ENCODE measurements at places on chromosomes 7 and 10.

DNA sequence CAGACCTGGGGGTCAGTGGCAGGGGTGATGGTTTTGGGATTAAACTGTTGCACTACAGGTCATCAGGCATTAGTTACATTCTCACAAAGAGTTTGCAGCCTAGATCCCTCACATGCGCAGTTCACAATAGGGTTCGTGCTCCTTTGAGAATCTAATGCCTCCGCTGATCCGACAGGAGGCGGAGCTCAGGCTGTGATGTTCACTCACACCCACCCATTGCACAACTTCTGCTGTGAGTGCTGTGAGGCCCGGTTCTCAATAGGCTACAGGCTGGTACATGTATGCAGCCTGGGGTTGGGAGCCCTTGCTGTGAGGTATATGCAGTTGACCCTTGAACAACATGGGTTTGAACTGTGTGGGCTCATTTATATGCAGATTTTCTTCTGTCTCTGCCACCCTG, 416.4 kb downstream of the GFRA1 start:
- no peak for DNase-seq

GRCh38 chr10:60677531-60678129, 100.6 kb upstream of the CDK1 start:
- DNase-seq, result no peak

- DNase-seq, result peak; percentile 99
These were observed 70.1 kb downstream of the AMZ1 start for GRCh38 chr7:2757904-2758672.

DNA sequence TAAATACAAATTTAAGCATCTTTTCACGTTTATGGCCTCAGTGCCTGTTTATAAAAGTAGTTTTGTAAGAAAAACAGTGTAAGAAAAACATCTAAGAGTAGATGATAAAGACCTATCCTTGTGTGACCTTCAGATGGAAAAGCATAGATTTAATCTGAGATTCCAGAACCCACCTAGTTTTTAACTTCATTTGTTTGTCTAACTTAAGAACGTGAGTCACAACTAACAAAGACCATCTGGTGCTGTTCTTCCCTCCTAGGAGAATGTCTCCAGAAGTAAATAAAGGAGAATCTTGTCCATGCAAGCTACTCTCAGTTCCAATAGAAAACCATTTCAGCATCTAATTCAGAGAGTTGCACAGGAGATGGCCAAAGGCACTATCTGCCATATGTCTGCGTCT, 265.4 kb upstream of the C7orf33 start:
- DNase-seq, result no peak

- no peak for DNase-seq
These were observed 5.9 kb downstream of the PPP1R17 start for GRCh38 chr7:31692871-31693270.

GRCh38 chr7:26620352-26620751, 244.0 kb downstream of the SKAP2 start:
- DNase-seq, result no peak

GRCh38 chr7:38704751-38705150, 73.6 kb upstream of the AMPH start:
- no peak for DNase-seq

- no peak for DNase-seq
These were observed 93.7 kb downstream of the ADAM22 start for GRCh38 chr7:88027724-88028123.

DNA sequence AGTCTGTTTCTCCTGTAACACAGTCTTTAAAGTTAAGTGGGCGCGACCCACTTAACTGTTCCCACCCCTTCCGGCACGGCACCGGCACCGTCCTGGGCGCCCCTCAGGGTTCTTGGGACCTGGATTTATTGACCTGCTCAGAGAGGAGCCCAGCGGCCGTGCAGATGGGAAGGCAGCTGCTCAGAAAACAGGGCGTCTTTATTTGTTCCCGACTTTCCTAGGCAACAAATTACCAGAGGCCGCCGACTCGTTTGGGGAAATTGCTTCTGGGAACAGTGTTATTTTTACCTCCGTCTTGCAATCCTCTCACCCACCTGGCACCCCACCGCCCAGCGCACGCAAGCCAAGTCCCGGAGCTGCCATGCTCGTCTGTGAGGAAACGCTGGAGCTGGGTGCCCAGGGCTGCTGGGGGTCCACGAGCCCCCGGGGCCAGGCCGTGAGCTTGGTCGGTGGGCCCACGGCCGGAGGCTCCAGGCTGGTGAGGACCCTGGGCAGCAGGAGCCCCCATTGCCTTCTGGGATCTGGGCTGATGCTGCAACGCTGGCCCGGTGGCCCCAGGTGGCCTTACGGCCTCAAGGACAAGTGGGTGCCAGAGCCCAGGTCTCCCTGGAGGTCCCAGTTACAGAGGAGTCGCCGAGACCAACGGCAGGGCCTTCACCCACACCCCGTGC, 14.9 kb upstream of the ADGRA1 start:
- no peak for DNase-seq

GRCh38 chr7:66454600-66455225, 174.0 kb upstream of the KCTD7 start:
- DNase-seq, result no peak

- DNase-seq, result no peak
These were observed 83.6 kb downstream of the CFAP58 start for GRCh38 chr10:104437226-104437625.

DNA sequence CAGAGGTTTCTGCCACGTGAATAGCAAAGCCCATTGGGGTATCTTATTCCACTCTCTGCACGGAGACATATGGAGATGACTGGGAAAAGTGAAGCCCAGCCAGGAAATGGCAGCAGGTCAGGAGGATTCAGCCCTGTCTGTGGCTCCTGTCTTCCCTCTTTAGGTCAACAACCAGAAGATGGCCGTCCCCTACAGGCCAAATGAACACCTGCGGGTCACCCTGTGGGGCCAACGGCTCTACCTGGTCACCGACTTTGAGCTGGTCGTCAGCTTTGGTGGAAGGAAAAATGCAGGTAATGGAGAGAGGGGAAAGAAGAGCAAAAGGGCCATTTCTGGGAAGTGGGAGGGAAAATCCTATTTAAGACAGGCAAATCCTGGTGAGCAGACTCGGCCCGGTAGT, 38.3 kb downstream of the EPHB4 start:
- DNase-seq, result no peak

GRCh38 chr7:132044247-132044646, 487.8 kb upstream of the PODXL start:
- no peak for DNase-seq

- DNase-seq, result peak; percentile 23
These were observed 20.0 kb downstream of the SMKR1 start for GRCh38 chr7:129522088-129522970.

DNA sequence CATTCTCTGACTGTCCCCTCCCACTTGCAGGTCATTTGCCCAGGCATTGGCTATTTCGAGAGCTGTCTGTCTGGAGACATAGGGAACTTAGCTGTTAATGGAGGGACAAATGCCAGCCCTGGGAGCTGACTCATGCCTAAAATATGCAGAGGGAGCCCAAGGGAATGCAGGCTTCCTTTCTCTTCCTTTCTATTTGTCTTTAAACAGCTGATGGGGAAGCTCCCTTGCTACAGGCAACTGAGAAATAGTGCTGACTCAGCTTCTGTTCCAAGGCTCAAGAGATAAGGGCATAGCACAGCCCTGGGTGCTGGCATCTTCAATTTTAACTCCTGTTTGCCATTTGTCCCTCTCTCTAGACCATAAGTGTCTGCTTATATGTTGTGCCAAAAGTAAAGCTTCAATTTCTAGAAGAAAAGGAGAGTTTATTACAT, 82.7 kb upstream of the C1GALT1 start:
- DNase-seq, result peak; percentile 97

GRCh38 chr10:114316744-114317143, 77.7 kb downstream of the VWA2 start:
- DNase-seq, result no peak

DNA sequence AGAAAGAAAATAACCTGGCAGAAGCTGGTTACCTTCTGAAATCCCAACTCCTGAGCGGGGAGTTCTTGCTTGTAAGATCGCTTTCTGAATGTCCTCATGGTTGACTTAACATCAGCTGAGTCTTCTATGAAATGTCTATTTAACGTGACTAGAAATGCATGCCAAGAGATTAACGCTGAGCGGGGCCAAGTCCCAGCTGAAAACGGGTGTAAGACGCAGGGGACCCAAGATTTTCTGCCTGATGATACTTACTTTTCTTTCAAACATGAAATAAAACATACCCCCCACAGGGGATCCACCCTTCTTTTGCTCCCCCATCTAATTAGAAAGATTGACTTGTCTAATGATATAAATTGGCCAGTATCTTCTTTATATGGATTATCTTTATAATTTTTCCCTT, 14.9 kb downstream of the OR9A2 start:
- DNase-seq, result no peak

- DNase-seq, result no peak
These were observed 97.1 kb downstream of the AGMO start for GRCh38 chr7:15464667-15465121.

GRCh38 chr10:119776536-119776935, 50.7 kb downstream of the INPP5F start:
- DNase-seq, result peak; percentile 58

DNA sequence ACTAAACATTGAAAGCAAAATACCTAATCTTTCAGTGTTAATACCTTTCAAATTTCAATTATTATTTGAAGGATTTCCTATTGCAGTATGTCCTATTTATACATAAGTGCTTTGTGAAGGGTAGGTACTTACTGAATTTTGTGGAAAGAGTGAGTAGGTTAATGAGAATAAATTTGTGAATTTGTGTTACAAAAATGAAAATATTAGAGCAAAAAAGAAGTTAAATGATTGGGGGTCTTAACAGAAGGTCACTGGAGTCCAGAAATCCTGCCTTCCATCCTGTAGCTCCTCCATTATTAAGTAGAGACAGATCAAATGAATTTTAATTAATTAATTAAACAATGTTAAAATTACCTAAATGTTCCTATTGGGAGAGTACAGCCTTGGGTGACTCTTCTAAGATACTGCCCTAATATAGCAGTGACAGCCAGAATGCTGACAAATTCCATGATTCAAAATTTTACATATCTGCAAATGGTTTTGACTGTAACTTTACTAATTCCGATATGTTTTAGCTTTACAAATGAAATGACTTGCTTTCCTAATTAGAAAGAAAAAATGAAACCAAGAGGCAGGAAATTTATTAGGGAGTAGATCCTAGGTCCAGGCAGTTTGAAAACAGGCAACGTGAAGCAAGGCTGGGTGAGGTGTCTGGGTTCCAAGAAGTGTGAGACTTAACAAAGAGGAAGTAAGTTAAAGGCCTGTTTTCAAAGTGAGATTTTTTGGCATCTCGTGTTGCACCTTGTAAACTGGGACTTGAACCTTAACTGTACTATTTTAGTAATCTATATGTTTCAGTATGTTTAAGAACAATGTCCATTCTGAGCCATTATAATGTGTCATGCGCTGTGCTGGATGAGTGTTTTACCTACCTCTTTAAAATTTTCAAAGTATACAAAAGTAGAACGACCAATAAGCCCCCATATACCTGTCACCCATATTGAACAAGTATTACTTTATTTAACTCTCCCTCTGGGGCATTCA, 1.5 kb downstream of the PIK3CG start:
- DNase-seq, result no peak

- DNase-seq, result peak; percentile 68
These were observed 1247.8 kb downstream of the GATA3 start for GRCh38 chr10:9302140-9302746.

DNA sequence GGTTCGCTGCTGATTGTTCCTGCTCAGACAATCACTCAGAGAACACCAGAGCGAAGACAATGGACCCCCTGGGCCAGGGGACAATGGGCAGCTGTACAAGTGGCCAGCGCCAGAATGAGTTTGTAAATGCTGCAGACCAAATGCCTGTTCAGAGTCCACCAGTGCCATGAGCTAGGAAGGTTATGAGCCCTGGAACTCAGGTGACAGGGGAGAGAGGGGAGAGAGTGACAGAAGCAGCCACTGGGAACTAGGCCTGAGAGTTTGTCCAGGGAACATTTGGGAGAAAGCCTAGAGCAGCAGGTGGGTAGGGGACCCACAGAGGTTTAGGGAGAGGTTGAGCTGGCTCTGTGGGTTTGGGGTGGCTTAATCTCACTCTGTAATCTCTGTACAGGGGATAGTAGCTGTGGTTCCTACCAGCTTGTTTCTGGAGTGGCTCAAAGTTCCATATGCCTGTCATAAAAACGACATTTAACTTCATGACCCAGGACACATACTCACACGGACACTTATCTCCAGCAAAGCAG, 60.4 kb downstream of the C10orf105 start:
- DNase-seq, result no peak

GRCh38 chr10:35564341-35564968, 40.7 kb upstream of the GJD4 start:
- peak; percentile 56 for DNase-seq

DNA sequence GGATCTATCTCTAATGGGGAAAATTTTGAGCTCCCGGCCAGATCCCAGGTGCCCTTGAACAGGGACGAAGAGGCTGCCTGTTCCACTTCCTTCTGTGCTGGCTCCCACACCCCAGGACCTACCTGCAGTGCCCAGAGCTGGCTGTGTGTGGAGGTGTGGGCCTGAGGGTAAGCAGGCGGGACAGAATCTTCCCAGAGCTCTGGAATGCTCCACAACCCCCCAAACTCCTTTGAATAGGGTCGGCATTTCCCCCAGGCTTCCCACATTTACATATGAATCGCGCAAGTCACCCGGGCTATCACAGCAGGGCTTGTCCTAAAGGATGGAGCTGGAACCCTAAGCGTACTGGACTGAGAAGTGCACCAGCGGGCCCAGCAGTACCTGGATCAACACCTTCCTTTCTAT, 95.9 kb downstream of the DNMBP start:
- DNase-seq, result no peak

DNA sequence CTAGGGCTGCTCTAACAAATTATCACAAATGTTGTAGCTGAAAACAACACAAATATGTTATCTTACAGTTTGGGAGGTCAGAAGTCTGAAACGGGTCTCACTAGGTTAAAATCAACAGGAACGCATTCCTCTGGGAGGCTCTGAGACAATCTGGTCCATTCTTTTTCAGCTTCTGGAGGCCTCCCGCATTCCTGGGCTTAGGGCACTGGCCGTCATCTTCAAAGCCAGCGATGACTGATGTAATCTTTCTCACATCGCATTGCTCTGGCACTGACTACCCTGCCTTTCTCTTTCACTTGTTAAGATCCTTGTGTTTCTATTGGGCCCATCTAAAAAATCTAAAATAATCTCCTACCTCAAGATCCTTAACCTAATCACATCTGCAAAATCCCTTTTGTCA, 1071.5 kb upstream of the C7orf33 start:
- no peak for DNase-seq

- DNase-seq, result peak; percentile 37
These were observed 10.4 kb downstream of the SYPL1 start for GRCh38 chr7:106101726-106102125.

DNA sequence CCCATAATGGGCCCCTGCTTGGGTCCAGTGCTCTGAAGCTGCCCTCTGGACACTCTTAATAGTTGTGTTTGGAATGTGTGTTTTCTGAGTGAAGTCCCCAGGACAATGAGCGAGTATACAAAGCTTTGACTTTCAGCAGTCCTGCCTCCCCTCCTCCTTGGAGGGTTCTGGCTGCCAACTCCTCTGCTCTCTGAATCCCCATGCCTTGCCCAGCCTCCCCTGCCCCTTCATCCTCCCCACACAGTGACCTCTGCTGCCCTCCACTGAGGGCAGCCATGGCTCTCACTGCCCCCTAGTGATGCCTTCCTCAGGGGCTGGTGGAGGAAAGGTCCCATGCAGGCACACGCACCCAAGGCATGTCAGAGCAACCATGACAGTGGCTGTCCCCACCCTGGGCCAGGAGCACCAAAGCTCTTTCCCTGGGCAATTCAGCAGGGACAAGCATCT, 40.9 kb downstream of the FRMPD2 start:
- no peak for DNase-seq

- no peak for DNase-seq
These were observed 216.7 kb upstream of the RNF32 start for GRCh38 chr7:156423876-156424275.

- no peak for DNase-seq
These were observed 312.5 kb downstream of the SUGCT start for GRCh38 chr7:40447345-40447744.
